ENCODE measurements at places on chromosomes 1 and 21.

GRCh38 chr1:227785094-227785804 lies 30.2 kb upstream of the PRSS38 start:
- DNase-seq: no peak

DNA sequence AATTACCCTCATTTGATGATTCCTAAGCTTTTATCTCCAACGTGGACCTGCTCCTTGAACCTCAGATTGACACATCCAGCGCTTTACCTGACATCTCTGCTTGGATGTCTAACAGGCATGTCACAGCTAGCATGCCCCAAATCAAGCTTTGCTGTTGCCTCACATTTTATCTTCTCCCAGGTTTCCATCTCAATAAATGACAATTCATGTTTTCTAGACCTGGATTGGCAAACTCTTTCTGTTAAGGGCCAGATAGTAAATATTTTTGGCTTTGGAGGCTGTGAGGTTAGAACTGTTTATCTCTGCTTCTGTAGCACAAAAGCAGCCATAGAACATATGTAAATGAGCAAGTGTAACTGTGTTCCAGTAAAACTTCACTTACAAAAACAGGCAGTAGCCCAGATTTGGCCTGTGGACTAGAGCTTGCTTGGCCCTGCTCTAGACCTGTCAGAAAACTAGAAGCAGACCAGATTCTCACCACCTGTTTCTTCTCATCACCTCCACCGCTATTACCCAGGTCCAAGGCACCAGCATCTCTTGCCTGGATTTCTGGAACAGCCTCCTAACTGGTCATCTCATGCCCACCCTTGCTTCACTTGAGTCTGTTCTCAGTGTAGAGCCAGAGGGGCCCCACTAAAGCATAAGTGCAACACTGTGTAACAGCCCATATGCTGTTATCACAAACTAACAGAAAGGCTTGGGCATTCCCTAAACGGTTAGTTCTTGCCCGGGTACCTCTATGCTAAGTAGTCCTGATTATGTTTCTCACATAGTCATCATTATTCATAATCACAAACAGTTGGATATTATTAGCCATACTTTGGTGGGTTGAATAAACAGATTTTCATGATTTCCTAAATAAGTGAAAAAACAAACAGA lies 42.3 kb downstream of the UBE4B start:
- DNase-seq: no peak

GRCh38 chr1:9244501-9245229 lies 10.1 kb downstream of the H6PD start:
- DNase-seq: no peak

- DNase-seq: no peak
Observed at GRCh38 chr1:75131565-75132241, 2.5 kb upstream of the LHX8 start.
